ENCODE measurements at places on chromosomes 5 and 9. TPM values are rescaled to one million over a fixed set of nuclear protein-coding genes. Genes with fewer than 3 reads are reported as not detected.

GRCh38 chr5:135584276-135584675 lies 5.5 kb upstream of the CXCL14 start:
- no peak for DNase-seq

DNA sequence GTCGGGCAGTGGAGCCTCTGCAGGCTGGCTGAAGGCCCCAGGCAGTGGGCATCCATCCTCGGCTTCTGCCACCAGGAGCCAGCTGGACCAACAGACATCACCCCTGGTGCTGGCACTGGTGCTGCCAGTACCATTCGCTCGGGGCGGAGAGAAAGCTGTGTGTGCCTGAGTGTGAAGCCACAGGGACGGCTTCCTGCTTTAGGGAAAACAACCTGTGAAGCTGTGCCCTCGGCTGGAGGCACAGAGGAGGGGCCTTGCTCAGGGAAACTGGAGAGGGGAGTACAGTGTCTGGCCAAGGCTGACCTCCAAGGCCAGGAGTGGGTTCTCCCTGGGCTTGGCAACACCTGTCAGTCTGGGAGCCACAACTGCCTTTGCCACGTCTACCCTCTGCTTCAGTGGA lies 38.3 kb downstream of the NEK6 start:
- no peak for DNase-seq

DNA sequence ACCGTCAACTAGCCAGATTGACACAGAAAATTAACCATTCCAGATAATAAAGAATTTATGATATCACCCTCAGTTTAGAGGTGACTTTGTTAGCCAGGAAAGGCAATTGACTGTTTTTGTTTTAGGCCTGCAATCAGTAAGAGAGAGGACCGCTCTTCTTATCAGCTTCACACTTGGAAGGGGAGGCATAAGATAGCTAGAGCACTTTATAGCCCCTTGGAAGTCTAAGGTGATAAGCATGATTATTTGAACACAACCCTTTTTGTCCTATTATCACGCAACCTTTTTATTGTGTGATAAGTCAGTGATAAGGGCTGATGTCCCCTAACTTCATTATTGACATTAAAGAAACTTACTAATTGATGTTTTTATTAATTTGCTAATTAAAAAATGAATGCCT lies 162.6 kb upstream of the CDKN2B start:
- no peak for DNase-seq

GRCh38 chr9:15249981-15250380 lies 57.0 kb downstream of the TTC39B start:
- DNase-seq: no peak

- no peak for DNase-seq
Measured at GRCh38 chr9:131997779-131998178, 81.9 kb downstream of the MED27 start.

DNA sequence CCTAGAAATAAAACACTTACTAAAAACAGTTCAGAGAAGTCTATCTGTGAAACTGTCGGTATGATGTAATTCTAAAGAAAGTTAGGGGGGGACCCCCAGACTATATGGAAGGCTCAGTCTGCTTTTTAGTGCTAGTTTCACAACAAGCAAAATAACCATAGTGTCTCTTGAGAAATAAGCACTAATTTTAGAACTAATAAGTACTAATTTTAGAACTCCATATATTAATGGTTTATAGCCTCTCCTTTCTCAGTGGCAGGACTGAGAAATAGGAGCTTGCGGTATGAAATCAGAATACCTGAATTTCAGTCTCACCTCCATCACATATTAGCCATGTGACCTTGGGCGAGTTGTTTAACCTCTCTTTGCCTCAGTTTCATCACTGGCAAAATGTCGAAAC lies 1.4 kb upstream of the PHF24 start:
- DNase-seq: no peak

- DNase-seq: no peak
Measured at GRCh38 chr9:136437430-136437829, 2.2 kb downstream of the INPP5E start.

DNA sequence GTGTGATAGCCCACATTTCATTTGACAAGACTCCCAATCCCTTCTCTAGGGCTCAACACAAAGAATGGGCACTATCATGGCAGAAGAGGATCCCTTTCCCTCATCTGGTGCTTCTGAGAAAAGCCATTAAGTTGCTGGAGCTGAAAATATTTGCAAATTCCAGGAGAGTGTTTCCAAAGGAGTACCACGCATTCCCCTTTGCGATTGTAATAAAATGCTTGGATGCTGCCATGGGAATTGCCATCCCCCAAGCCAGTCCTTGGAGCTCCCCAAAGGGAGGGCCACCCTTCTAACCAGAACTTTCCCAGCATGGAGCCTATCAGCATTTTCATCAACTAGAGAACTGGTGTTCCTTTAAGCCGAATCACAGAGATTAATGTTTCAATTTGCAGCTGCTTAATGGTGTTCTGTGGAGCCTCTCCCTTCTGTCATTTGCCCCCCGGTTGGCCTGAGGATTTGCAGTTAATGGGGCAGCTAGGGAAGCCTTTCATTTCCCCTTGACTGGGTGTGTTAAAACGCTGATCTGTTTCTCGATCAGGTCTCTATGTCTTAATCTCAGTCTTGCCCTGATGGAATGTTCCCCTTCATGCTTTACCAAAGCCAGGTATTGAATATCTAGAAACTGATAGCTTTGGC lies 133.0 kb downstream of the ENC1 start:
- no peak for DNase-seq

GRCh38 chr5:117590944-117591343 lies 1016.3 kb upstream of the SEMA6A start:
- DNase-seq: no peak

DNA sequence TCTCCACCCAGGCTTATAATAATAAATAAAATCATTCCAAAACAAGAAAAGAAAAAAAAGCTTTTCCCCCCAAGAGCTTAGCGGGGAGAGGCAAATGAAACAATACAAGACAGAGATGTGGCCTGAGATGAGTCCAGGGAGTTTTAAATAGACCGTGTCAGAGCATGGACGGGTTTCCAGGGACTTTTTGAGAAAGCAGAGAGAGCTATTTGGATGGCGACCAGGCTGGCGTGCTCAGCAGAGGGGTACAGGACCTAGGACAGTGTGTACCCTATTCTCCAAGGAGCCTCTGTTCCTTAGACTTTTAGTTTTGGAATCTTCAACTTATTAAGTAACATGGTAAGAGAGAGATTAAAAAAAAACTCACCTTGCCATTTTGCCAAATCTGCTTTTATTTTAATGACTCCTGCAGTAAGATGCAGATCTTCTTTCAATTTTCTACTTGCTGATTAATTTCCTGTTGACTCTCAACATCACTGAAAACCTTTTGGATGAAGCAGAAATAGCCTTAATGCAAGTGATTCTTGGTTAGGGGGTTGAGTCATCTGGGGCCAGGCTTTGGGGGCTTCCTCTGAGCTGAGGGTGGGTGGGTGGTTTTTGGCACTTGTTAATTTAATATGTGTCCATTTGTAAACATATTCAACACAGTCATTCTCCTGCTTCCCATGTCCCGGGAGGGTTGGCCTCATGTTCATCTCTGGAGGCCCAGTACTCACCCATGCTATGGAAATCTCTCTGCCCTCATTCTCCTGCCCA lies 49.6 kb upstream of the OSMR start:
- no peak for DNase-seq

DNA sequence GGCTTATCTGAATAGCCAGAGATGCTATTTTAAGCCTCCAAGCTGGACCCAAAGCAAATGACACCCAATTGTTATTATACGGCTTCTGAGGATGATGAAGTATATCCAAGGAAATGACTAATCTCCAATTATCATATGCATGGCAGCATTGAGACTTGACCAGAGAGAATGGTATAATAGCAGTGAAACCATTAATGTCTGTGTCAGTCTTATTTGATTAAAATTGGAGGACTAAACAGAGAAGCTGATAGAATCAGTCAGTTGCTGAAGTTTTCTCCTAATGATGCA lies 200.5 kb downstream of the EFNA5 start:
- DNase-seq: no peak

GRCh38 chr9:92097997-92098482 lies 17.2 kb downstream of the SPTLC1 start:
- peak; percentile 74 for DNase-seq

DNA sequence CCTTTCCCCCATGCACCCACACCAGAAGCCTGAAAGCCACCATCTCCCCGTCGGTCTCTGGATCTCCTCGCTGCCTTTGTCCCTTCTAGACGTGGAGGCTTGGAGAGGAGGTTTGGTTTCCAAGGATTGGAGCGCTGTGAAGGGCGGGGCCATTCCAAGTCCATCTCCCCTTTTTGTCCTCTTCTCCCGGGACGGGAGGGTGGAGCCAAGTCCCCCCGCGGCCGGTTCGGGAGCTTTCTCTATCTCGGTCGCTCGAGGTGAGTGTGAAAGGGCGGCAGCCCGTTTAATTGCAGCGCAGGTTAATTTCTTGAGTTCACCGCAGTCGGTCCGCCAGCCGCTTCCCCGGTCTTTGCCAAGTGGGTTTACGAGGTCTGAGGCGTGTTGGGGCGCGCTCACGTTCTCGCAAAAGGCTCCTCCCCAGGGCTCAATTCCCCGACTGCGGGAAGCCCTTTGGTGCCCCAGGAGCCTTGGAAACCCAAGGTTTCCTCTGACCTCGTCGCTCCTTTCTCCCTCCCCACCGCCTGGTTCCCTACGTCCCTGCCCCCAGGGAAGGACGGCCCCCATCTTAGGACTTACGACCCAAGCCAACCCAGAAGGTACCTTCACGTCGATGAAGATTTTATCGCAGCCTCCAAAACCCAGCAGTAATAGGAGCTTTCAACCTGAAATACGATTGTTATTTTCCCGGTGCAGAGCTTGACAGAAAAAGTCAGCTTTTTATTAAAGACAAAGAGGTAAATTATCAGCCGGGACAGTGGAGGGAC lies 2.8 kb upstream of the ZNF462 start:
- no peak for DNase-seq

DNA sequence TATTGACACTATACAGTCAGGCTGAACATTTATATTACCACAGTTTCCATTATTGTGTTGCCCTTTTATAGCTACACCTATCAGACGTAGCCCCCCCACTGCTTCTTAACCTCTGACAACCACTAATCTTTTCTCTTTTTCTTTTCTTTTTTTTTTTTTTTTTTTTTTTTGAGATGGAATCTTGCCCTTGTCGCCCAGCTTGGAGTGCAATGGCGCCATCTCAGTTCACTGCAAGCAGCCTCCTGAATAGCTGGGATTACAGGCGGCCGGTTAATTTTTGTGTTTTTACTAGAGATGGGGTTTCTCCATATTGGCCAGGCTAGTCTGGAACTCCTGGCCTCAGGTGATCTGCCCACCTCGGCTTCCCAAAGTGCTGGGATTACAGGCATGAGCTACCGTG lies 75.4 kb downstream of the UHRF2 start:
- no peak for DNase-seq

DNA sequence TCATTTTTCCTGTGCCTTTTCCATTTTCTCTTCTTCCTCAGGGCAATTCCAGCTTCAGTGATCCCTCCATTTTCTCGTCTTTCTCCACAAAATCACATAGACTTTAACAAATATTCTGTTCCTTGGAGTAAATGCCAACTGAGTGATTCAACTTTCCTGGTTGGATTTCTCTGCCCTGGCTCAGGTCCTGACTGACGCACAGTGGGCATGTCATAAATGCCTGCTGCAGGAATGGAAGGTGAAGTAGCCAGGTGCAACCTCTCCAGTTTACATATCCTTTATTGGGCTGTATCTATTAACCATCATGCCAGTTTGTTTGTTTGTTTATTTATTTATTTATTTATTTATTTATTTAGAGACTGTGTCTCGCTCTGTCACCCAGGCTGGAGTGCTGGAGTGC lies 95.1 kb downstream of the MEF2C start:
- DNase-seq: no peak

DNA sequence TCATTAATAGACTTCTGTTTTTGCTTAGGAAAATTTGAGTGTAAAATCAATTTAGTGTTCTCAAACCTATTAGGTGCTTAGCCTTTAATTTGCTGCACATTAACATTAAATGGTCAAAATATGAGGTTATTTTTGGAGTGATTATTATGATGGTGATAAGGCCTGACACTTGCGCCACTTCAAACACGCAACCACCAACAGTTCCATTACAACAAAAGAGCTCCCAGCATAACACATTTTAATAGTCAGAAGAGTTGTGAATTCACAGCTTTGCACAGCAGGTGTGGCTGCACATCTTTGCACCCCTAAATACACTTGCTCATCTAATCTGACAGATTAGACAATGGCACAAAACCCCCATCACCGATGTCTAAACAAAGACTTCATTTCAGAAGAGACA lies 940.7 kb downstream of the NR2F1-AS1 start:
- no peak for DNase-seq

DNA sequence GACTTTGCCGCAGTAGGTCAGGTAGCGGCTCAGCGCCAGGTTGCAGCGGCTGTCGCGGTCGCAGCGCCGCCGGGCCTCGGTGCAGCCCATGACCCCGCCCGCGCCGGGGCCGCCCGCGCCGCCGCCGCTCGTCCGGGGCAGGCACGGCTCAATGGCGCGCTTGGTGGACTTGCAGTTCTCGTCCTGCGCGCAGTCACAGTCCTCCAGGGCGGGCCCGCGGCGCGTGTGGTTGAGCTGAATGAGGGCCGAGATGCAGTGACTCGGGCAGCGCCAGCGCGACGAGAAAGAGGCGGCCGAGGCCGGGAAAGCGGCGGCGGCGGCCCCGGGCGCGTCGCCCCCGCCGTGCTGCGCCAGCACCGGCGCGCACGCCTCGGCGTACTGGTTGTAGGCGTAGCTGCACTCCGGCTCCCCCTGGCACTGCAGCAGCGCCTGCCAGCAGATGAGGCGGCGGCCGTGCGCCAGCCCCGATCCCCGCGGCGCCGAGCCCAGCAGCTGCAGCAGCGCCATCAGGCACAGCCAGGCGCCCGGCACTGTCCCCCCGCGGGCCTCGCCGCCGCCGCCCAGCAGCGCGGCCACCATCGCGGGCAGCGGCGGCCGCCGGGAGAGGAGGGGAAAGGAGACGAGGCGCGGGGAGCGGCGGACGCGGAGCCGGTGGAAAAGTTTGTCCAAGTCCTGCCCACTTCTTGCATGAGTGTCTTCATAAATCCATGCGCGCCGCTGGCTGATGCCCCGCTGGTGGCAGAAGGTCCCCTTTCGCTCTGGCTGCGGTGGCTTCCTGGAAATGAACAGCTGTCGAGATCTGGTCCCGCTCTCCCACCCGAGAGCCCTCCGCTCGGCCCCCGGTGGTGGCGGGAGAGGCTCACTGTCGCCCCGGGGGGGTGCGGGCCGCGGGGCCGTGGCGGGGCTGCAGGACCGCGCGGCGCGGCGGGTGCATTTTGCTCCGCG lies 833 bp downstream of the GAS1 start:
- DNase-seq: no peak

GRCh38 chr9:27117489-27118135 lies 8.6 kb downstream of the TEK start:
- no peak for DNase-seq

- no peak for DNase-seq
Measured at GRCh38 chr5:33792559-33792958, 99.2 kb downstream of the ADAMTS12 start.

The TLN1 gene
- total RNA-seq: 421 TPM

The ADAMTS12 gene
- total RNA-seq: 23.1 TPM

The PALM2AKAP2 gene
- 11.5 TPM for total RNA-seq

The HBEGF gene
- 55.7 TPM for total RNA-seq

The FSTL4 gene
- total RNA-seq: not detected

The PARP8 gene
- total RNA-seq: 29.9 TPM

The CAMK4 gene
- total RNA-seq: 3.8 TPM

The ACOT12 gene
- not detected for total RNA-seq

The PDGFRB gene
- total RNA-seq: 366 TPM

Measured in omental fat pad (tissue), 4 donors.